H9 (cell line): ENCODE measurements at places on chromosomes 5 and 9. TPM values are rescaled to one million over a fixed set of nuclear protein-coding genes. Genes with fewer than 3 reads are reported as not detected.

Gene FANCC
- 11.6 and 14.6 TPM in 2 replicates for total RNA-seq

Gene SPOCK1
- 9.8 and 10.9 TPM in 2 replicates for total RNA-seq

Gene KCNT1
- 0.64 and 0.68 TPM in 2 replicates for total RNA-seq

Gene NUTM2F
- total RNA-seq: 0.15 TPM in 1 of 2 replicates, not detected in the other

GRCh38 chr5:20536813-20537212, 548.8 kb upstream of the CDH18 start:
- no peaks in the 10 kb centered on the region; the same call in 2 of the 3 replicates for H3K36me3 ChIP-seq
- no peak overlapping the region for H3K4me3 ChIP-seq
- H3K4me1 ChIP-seq: no peaks in the 10 kb centered on the region

DNA sequence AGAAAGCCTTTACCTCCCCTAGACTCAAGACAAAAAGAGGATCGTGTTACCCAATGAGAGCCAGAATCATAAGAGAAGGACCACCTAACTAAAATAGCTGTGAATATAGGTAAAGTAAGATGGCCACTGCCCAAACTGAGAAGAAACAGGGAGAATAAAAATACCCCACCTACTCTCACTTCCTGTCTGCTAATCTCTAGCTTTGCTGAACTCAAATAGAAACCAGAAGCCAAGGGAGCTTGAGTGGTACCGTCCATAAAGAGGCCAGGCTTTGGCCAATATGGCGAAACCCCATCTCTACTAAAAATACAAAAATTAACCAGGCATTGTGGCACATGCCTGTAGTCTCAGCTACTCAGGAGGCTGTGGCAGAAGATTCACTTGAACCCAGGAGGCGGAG, 123.0 kb upstream of the FST start:
- no peak for DNase-seq
- H3K4me3 ChIP-seq: no peak overlapping the region
- no peak overlapping the region for H3K27ac ChIP-seq
- H3K36me3 ChIP-seq: no peaks in the 10 kb centered on the region
- H3K27me3 ChIP-seq: no peaks in the 10 kb centered on the region

GRCh38 chr5:135063056-135063445, 29.0 kb upstream of the PITX1 start:
- no peak overlapping the region for H3K4me3 ChIP-seq
- DNase-seq: no peak
- H3K36me3 ChIP-seq: no peaks in the 10 kb centered on the region
- H3K27me3 ChIP-seq: no peaks in the 10 kb centered on the region

DNA sequence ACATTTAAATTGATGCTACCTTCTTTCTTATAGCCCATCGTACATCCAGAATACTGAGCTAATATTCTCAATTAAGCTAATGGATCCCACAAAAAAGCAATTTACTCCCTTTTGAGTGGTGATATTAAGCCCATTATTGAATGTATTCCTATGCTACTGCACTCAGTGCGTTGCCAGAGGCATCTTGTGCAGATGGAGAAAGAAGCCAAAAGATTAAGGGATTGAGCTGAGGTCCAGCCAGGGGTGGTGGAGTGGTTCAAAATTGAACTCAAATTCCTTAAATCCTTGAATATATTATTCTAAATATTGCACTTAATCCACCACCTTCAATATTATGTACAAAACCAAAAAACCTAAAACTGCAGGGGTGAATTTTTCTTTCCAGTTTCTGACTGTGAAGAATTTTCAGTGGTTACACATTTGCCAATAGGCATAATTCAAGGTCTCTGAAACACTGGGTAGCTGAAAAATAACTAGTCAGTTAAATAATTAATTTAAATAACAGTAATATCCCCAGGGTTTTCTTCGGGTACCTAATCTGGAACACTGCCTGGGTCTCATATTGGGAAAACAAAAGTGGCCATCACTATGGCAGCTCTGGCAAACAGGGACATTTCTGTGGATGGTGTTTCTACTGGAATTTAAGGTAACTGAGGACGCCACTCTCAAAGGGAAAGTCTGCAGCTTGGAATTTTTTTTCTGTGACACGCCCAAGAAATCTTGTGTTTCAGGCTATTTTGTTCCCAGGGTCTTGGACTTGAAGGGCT, 6.2 kb upstream of the LIFR start:
- no peak overlapping the region for H3K4me3 ChIP-seq
- H3K27me3 ChIP-seq: no peaks in the 10 kb centered on the region
- H3K27ac ChIP-seq: no peak overlapping the region
- H3K36me3 ChIP-seq: no peaks in the 10 kb centered on the region
- no peak for DNase-seq

DNA sequence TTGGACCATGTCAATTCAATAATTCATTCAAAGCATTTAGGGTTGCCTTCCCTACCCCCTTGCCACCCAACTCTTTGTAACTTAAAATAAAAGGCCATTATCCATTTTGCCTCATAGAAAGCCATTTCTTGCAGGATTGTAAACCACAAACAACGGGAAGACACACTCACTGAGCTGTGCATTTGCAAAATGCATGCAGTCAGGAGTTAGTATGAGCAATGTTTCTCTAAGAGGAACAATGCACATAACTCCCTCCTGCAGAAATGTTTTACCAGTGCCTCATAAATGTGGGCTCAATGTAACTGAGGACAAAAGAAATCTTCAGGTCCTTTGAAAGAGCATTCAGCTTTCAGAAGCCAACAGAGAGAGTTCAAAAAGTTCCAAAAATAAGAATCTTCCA, 98.5 kb upstream of the ABCA1 start:
- H3K4me1 ChIP-seq: no peaks in the 10 kb centered on the region
- no peak for DNase-seq
- H3K27me3 ChIP-seq: no peaks in the 10 kb centered on the region
- H3K36me3 ChIP-seq: no peaks in the 10 kb centered on the region
- H3K4me3 ChIP-seq: no peak overlapping the region

- DNase-seq: peak; percentile 89
- peaks cover 46% of the 10 kb centered on the region for H3K36me3 ChIP-seq
- no peak overlapping the region for H3K4me3 ChIP-seq
Observed at GRCh38 chr9:124855944-124856765, 2.9 kb downstream of the WDR38 start.

- no peaks in the 10 kb centered on the region for H3K27me3 ChIP-seq
- H3K36me3 ChIP-seq: peaks cover 27% of the 10 kb centered on the region
- no peak overlapping the region for H3K27ac ChIP-seq
- H3K4me1 ChIP-seq: peaks cover 12% of the 10 kb centered on the region; the same call in 1 of the 2 replicates
- peak; percentile 69 for DNase-seq
- H3K4me3 ChIP-seq: no peak overlapping the region
Observed at GRCh38 chr9:113599646-113600022, 136.1 kb downstream of the RGS3 start.

GRCh38 chr5:16229357-16229940, 49.9 kb upstream of the MARCHF11 start:
- H3K27ac ChIP-seq: no peak overlapping the region
- H3K27me3 ChIP-seq: no peaks in the 10 kb centered on the region
- H3K4me3 ChIP-seq: no peak overlapping the region
- H3K4me1 ChIP-seq: no peaks in the 10 kb centered on the region

GRCh38 chr9:113807173-113808061, 68.7 kb upstream of the ZNF618 start:
- no peaks in the 10 kb centered on the region for H3K36me3 ChIP-seq
- H3K4me1 ChIP-seq: no peaks in the 10 kb centered on the region
- H3K27ac ChIP-seq: no peak overlapping the region

DNA sequence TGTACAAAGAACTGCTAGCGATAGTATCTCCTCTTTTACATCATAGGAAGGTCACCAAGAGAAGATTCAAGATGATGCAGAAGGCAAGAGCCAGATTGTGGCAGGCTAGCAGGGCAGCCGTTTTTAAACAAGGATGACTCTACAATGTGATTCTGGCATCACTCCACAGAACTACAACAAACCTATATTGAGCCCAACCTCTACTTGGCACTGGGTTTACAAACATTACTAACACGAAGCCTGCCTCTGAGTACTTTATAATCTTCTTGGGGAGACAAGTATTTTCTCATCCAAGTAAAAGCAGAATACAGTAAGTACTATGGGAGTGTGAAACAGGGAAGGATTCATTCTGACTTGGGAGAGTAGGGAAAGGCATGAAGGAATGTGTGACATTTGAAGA, 448.6 kb downstream of the ZNF608 start:
- H3K4me3 ChIP-seq: no peak overlapping the region
- H3K36me3 ChIP-seq: no peaks in the 10 kb centered on the region
- H3K27me3 ChIP-seq: no peaks in the 10 kb centered on the region
- H3K27ac ChIP-seq: no peak overlapping the region
- no peak for DNase-seq
- H3K4me1 ChIP-seq: no peaks in the 10 kb centered on the region

DNA sequence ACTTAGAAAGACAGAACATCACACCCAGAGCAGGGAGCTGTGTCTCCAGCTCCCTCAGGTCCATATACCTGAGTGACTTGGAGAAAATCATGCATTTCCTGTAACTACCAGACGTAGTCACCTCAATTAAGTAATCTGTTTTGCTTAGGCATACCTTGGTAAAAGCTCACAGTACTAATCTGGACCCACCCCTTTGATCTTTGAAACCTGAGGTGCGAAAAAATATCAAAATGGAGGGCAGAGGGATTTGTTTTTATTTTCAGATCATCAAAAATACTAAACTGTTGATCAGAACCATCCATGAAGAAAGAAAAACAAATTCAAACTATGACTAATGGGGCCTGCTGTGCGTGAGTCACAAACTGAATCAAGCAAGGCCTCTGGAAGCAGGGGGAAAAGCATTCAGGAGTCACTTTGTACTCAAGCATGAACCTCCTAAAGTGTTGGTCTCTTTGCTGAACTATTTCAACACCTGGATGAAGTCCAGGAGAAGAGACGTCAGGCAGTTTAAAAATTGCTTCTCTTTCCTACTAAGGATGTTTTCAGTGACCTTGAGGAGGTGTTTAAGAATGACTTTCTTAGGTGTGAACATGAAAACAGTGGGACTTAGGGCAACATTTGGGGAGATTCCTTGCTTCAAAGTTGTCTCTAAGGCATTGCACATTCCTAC, 76.3 kb downstream of the MUSK start:
- no peak overlapping the region for H3K4me3 ChIP-seq
- DNase-seq: no peak
- H3K4me1 ChIP-seq: no peaks in the 10 kb centered on the region; the same call in 1 of the 2 replicates
- H3K36me3 ChIP-seq: no peaks in the 10 kb centered on the region
- H3K27me3 ChIP-seq: no peaks in the 10 kb centered on the region

DNA sequence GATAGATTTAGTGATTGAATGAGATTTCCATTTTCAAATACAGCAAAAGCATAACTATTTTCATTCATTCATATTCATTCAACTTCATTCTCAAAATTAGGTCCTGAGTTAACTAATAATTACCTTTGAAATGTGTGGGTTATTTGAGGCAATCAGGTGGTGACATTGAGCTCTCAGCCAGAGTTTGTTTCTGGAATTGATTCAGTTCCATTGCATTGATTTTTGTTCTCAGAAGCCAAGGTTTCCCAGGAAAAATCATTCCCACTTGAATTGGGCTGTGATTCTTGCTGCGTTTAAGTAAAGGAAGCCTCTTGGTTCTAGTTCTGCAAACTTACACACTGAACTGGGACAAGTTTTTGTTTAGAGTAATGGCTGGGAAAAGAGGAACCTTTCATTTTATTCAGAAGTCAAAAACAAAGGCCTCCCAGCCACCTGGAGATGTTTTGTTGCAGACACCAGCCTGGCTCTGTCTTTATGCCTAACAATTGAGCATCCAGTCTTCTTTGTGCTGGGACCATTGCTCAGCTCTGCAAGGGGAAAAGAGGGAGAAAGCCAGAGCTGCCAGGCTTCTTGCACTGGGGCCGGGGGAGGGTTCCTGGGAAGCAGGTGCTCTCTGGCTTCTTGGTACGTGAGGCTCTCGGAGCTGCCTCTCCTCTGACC, 198.6 kb downstream of the TRIO start:
- DNase-seq: peak; percentile 78
- peak overlapping the region; percentile 29 for H3K4me3 ChIP-seq
- H3K4me1 ChIP-seq: peaks cover 16% of the 10 kb centered on the region

DNA sequence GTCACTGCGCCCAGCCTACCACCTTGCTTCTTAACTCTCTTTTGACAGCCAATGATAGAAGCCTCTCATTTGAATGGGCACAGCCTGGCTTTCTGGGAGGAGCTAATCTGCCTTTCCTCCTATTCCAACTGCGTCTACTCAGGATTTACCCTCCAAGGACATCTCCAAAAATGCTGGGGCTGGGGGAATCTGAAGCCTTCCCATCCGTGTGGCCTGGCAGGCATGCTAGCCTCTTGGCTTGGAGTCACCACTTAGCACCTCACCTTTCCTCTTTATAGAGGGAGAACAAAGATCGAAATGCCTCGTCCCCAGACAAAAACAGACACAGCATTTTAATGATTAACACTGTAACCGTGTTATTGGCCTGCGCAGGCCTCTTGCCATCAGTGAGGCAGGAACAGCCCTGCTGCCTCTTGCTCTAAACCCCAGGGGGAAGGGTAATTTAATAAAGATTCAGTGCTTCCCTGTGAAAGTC, 108.2 kb upstream of the KLF4 start:
- peak; percentile 35 for DNase-seq
- H3K27me3 ChIP-seq: no peaks in the 10 kb centered on the region
- no peaks in the 10 kb centered on the region for H3K36me3 ChIP-seq
- no peak overlapping the region for H3K4me3 ChIP-seq
- H3K27ac ChIP-seq: no peak overlapping the region
- no peaks in the 10 kb centered on the region for H3K4me1 ChIP-seq
